ENCODE measurements at places on chromosomes 1 and 21.

DNA sequence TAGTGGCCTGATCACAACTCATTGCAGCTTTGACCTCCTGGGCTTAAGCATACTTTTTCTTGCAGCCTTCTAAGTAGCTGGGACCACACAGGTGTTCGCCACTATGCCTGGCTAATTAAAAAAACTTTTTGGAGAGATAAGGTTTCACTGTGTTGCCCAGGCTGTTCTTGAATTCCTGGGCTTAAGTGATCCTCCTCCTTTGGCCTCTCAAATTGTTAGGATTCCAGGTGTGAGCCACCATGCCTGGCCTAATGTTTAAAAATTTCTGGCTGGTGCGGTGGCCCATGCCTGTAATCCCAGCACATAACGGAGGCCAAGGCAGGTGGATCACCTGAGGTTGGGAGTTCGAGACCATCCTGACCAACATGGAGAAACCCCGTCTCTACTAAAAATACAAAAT is 24.4 kb downstream of the YTHDF2 start:
- no peak for DNase-seq

DNA sequence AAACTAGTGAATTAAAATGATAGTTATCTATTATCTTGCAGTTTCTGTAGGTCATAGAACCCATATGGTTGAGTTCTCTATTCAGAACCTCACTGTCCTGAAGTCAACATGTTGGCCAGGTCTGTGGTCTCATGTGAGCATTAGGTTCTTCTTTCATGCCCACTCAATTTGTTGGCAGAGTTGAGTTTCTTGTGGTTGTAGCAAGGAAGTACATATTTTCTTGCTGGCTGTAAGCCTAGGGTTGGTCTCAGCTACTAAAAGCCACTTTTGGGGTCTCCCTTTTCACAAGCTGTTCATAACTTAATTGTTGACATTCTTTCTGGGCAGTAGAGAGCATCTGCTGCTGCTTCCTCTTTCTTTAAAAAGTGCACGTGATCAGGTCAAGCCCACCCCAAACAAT is 1165.1 kb upstream of the NCAM2 start:
- DNase-seq, result no peak

GRCh38 chr1:52590266-52590665 is 11.9 kb upstream of the GPX7 start:
- no peak for DNase-seq

DNA sequence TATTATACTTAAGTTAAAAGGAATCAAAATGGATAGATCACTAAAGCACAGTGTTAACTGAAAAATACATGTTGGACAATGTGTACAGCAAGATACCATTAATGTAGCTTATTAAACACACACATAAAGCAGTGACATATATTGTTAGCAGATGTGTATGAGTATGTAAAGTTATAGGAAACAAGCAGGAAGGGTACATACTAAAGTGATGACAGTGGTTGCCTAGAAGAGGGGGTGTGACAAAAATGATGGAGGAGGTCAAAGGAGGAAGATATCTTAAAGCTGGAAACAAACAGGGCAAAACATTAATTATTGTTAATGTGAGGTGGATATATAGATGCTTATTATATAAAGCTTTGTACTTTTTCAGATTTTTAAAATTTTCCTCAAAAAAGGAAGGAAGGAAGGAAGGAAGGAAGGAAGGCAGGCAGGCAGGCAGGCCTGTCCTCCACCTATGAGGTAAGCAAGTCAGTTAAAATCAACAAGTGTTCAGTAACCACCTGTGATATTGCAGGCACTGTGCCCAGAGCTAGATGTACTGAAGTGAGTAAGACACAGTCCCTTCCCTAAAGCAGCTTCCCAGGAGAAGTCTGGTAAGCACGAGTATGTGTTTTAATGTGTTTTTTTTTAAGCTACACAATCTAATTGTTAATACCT is 252.9 kb upstream of the NR5A2 start:
- DNase-seq, result no peak

DNA sequence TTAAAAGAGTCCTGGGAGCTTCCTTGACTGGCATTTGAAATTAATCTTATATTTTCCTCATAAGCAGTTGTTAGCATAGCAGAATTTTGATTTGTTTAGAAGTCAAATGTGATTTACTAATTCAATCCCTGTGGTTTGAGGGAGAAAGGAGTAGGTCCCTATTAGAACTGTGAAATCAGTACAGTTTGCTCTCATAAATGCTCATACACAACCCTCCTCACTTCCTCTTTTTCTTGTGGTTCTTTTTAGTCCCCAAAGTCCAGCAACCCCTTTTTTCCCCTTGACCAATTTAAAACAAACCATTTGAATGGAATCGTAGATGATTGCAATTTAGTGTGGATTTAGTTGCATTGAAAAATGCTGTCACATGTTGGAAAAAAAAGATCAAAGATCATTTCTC is 9.2 kb upstream of the IFI44 start:
- no peak for DNase-seq

DNA sequence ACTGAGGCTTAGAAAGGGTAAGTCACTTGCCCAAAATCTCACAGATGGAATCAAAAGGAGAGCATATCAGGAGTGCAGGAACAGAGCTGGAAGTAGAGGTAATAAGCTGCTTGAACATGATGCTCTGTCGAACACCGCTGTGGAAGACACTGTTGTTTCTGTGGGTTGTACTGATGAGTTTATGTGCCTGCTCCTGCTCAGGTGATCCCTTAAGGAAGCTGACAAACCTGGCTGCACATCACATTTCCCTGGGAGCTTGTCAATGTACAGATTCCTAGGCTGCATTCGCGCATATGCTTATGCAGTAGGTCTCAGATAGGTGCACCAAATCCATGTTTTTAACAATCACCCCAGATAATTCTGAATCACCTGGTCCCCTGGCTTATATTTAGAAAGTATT is 79.7 kb downstream of the ZNF326 start:
- DNase-seq, result no peak

- DNase-seq, result peak; percentile 1
These were observed 66.5 kb downstream of the SH3BGR start for GRCh38 chr21:39518055-39518846.

- no peak for DNase-seq
These were observed 117.3 kb downstream of the KAZN start for GRCh38 chr1:14715802-14716201.

- DNase-seq, result no peak
These were observed 238.4 kb downstream of the GPATCH2 start for GRCh38 chr1:217392441-217392840.

GRCh38 chr1:110207831-110208230 is 2.3 kb upstream of the KCNC4 start:
- DNase-seq, result peak; percentile 62

DNA sequence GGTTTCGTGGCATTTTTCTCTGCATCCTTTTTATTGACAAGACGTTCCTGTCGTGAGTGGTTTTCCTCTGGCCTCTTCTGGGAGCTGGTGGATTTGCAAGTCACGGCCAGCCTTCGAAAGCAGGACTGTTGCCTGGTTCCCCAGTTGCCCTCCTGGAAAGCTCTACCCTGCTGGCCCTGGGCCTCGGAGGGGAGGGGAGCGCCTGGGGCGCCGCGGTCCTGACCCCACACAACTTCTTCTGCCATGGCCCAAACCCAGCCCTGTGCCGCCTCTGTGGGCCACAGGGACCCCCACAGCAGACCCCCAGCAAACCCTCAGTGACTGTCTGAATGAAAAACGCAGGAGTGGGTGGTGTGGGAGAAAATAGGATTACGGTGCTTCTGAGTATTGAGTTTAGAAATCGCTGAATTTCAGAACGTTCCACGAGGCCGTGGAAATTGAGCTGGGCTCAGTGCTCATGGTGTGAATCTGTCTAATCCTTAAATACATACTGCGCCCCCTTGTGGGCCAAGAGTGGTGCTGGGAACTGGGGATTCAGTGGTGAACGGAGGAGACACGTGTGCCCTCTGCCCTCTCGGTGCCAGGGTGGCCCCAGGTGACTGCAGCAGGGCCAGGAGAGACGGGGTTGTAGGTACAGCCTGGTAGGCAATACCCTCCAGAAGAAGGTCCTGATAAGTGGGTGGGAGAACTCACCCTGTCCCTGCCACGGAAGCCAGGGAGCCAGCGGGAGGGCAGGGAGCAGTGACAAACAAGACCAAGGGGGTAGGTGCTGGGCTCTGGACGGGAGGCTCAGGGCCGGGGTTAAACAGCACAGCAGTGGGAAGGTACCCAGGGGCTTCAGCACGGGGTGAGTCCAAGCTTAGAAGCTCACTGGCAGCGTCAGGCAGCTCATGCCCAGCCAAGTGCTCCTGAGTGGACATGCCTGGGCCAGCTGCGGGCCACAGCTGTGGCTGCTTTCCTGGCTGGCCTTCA is 101.2 kb upstream of the COL6A1 start:
- DNase-seq, result peak; percentile 59

- no peak for DNase-seq
These were observed 74.1 kb downstream of the VPS26C start for GRCh38 chr21:37193006-37193405.

GRCh38 chr1:159835862-159836525 is 9.3 kb downstream of the SLAMF8 start:
- no peak for DNase-seq

- no peak for DNase-seq
These were observed 13.2 kb upstream of the CREG1 start for GRCh38 chr1:167566766-167567165.

- DNase-seq, result no peak
These were observed 386.5 kb upstream of the BRINP3 start for GRCh38 chr1:190864013-190864641.

GRCh38 chr1:205670611-205671430 is 9.5 kb downstream of the SLC45A3 start:
- DNase-seq, result no peak

DNA sequence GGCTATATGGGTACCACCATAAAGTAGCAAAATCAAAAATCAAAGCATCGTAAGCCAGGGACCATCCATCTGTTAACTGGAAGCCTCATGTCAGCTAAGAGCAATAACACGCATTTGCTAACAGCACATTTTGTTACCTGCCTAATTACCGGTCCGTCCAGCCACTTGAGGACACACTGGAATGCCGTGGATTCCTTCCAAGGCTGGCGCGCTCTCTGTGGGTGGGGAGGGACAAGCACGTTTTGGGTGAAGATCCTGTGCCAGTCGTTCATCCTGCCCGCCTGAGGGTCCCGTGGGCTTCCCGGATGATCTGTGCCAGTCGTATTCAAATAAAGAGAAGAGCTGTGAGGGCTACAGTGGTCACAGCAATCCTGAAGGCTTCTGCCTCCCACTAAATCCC is 6.2 kb downstream of the NPHP4 start:
- DNase-seq, result no peak

GRCh38 chr1:33182401-33182841 is 578 bp upstream of the TRIM62 start:
- no peak for DNase-seq

DNA sequence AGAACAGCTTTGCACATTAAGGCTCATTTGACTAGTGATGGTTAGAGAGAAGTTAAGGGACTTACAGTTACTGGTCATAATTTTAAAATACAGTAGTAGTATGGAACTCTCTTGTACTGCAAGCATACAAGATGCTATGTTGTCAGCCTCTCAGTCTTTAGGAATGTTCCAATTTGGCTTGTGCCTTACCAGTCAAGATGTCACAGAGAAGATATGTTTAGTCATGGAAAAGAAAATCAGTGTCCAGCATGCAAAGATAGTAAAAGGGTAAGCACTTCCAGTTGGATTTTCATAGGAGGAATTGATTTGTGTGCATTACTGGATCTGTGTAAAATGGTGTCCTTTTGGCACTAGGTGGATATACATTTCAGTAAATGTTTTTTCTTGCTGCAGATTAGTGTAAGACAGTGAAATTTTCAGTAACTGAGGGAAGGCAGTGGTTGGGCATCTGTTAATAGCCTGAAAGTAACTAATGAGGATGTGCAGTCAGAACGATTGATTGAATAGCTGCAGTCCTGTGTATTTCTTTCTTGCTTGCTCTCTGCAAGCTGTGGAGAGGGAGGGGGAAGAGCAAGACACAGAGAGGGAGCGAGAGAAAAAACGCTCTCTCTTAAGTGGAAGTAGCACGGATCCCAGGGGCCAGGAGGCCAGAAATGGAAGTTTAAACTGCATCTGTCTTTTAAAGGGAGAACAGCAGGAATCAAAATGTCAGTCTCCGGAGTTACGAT is 108.2 kb downstream of the CLEC20A start:
- DNase-seq, result no peak

- DNase-seq, result no peak
These were observed 44.2 kb downstream of the LHX4 start for GRCh38 chr1:180274221-180274620.

DNA sequence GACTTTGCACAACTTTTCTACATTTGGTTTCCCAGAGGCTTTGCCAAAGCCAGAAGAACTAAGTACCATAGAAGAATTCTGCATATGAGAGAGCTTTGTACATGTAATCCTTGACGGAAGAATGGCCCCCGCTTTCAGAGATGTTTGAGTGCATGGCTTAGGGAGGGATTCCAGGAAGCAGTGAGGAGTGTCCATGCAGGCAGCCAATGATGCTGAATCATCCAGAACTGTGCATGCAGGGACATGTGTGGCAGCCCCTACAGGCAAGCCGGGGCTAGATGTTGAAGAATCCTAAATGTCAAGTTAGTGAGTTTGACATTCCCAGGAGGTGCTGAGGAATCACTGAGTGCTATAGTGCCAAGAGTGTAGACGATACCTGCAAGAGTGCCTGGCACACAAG is 9.9 kb upstream of the HAO2 start:
- no peak for DNase-seq

GRCh38 chr1:59214248-59215208 is 82.4 kb upstream of the FGGY start:
- DNase-seq, result no peak

GRCh38 chr1:109020693-109021257 is 21.1 kb downstream of the WDR47 start:
- DNase-seq, result no peak

DNA sequence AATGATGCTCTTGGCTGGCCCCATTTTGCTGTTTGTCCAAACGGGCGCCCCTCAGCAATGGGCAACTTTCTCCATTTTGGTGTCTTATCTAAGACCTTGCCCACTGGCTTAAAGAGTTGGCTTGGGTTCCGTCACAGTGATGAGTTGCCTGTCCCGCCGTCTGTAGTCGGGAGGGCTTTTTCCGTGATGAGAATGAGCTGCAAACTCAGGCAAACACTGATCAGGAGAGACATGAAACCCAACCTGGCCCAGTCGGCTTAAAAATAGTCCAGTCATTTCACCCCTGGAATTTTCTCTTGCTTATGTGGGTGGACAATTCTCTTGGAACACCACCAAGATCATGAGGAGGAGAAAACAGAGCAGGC is 79.3 kb downstream of the ST6GALNAC3 start:
- no peak for DNase-seq

GRCh38 chr1:192929597-192929996 is 120.8 kb downstream of the RGS2 start:
- no peak for DNase-seq

GRCh38 chr1:10628685-10629084 is 153.9 kb downstream of the PEX14 start:
- no peak for DNase-seq

GRCh38 chr1:232250838-232251237 is 379.1 kb downstream of the SIPA1L2 start:
- DNase-seq, result no peak
